Stimulated activated CD8-positive, alpha-beta memory T cell treated with anti-CD3 and anti-CD28 coated beads, Interleukin-15, amount 100 ng/mL, for 1 hour (primary cell): ENCODE measurements at places on chromosomes 12 and 14.
A peak's percentile ranks its signal among the peaks of the same experiment; 100 is the strongest.

- no peak for DNase-seq
Measured at GRCh38 chr12:93740751-93741150, 63.6 kb downstream of the CRADD start.

- DNase-seq = no peak
Measured at GRCh38 chr12:29843036-29843435, 59.3 kb upstream of the TMTC1 start.

GRCh38 chr12:111442301-111443045, 36.8 kb downstream of the SH2B3 start:
- DNase-seq = no peak

- no peak for DNase-seq
Measured at GRCh38 chr12:116455540-116456329, 103.4 kb upstream of the MAP1LC3B2 start.

- DNase-seq = no peak
Measured at GRCh38 chr12:1793426-1794210, 26.7 kb upstream of the LRTM2 start.

- peak; percentile 1 for DNase-seq
Measured at GRCh38 chr14:72104011-72104613, 171.9 kb downstream of the RGS6 start.

DNA sequence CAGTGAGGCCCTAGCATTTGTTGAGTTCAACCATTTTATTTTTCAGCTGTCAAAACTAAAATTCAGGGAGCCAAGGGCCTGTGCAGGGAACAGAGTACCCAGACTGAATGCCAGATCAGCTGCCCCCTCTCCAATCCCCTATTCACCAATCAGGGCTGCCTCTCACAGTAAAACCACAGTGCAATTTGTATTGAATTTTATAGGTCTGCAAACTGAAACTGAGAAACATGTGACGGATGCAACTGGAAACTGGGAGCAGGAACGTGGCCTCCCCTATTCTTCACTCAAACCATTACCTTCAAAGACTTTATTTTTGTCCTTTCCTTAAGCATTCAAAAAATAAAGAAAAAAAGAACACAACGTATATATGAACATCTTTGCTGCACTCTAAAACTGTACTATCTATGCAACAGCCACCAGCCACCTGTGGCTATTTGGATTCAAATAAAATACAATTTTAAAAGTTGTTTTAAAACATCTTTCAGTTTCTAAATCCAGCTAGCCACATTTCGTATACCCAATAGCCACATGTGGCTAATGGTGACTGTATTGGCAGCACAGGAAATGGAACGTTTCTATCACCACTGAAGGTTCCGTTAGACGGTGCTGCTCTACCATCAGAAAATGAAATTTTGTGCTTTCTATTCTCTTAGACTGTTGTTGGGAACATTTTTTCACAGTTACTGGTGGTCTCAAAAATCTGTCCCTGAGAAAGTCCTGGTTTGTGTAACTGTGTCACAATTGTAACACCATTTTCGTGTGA, 371.3 kb upstream of the FAR2 start:
- DNase-seq = no peak

DNA sequence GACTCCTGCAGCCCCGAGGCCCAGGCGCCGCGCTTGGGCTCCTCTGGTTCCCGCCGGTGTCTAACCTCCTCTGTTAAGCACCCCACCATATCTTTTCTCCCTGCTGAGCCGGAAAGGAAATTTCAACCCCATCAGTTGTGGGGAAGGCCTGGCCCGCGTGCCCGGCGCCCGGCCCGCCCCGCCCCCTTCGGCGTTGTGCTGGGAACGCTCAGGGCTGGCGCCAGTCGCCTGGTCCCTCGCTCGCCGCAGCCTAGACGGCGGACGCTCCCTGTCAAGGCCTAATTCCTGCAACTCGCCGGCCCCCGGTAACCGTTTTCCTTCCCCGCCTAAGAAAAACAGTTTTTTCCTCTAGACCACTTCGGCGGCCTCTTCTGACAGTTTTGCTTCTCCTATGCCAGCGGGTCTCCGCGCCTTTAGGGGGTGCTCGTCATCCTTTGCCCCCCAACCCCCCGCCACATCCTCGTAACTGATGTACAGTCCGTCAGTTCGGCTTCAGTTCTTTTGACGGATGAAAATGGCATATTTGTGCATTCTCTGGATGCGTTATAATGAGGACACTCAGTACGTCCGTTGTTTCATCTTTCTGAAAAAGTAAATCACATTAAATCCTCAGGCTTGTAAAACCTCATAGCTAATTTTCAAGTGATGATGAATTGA, 506 bp upstream of the NAP1L1 start:
- DNase-seq = peak; percentile 29

- no peak for DNase-seq
Measured at GRCh38 chr14:61602003-61602732, 93.1 kb upstream of the HIF1A start.

- no peak for DNase-seq
Measured at GRCh38 chr12:47413806-47414205, 292.0 kb downstream of the RPAP3 start.

DNA sequence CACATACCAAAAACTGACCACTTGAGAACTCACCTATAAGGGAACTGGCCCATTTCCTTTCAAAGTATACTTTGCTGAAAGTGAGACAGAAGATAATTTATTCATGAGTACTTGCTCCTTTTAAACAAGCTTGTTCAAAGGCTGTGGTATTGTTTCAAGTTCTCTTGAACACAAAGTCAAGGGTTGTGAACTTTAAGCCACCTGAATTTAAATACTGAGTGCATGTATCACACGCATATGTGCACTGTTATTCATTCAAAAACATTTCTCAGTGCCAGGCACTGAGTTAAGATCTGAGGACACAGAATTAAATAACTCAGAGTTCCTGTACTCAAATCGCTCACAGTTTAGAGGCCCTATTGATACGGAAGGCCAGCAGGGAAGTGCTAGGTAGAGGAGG, 19.1 kb upstream of the LDHB start:
- no peak for DNase-seq

- DNase-seq = no peak
Measured at GRCh38 chr12:52826611-52827498, 7.3 kb downstream of the KRT79 start.

- no peak for DNase-seq
Measured at GRCh38 chr12:103771466-103771865, 69.6 kb downstream of the NT5DC3 start.

- DNase-seq = no peak
Measured at GRCh38 chr12:104635607-104636343, 179.0 kb downstream of the CHST11 start.

- no peak for DNase-seq
Measured at GRCh38 chr12:15722951-15723350, 66.2 kb downstream of the EPS8 start.

- DNase-seq = no peak
Measured at GRCh38 chr12:20018406-20018805, 349.9 kb upstream of the PDE3A start.

GRCh38 chr12:71392521-71393145, 47.0 kb upstream of the LGR5 start:
- no peak for DNase-seq

GRCh38 chr12:46493150-46493833, 120.7 kb upstream of the SLC38A2 start:
- DNase-seq = no peak

DNA sequence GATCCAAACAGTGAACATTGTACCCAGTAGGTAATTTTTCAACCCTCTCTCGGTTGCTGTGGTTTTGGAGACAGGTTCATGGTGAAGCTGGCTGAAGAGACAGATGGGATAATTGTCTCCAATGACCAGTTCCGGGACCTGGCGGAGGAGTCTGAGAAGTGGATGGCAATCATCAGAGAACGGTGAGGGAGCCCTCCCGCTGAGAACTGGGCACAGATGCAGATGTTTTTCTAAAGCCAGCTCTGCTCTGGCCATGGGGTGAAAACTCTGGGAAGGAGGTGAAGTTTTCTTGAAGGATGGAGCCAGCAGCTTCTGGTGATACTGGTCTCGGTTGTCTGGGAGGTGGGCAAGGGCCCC, 6.2 kb downstream of the KHNYN start:
- DNase-seq = no peak

GRCh38 chr14:99206090-99206489, 65.9 kb downstream of the BCL11B start:
- DNase-seq = no peak

DNA sequence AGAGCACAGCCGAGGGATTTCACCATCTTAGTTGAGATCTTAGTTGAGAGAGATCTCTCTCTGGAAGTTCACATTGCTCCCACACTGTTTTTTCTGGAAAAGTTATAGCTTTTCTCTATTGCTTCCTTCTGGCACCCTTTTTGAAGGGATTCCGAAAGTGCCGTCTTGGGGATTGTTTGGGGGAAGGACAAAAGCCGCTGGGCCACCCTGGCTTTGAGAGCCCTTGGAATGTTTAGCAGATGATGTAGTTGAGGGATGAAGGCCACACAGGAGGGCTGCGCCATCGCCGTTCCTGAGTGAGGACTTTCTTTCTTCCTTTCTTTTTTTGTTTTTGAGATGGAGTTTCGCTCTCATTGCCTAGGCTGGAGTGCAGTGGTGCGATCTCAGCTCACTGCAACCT, 17.7 kb downstream of the PLEKHG3 start:
- no peak for DNase-seq

GRCh38 chr12:7583471-7583870, 79.9 kb upstream of the CD163 start:
- DNase-seq = no peak

GRCh38 chr14:101763941-101764709, 2.6 kb downstream of the PPP2R5C start:
- no peak for DNase-seq

DNA sequence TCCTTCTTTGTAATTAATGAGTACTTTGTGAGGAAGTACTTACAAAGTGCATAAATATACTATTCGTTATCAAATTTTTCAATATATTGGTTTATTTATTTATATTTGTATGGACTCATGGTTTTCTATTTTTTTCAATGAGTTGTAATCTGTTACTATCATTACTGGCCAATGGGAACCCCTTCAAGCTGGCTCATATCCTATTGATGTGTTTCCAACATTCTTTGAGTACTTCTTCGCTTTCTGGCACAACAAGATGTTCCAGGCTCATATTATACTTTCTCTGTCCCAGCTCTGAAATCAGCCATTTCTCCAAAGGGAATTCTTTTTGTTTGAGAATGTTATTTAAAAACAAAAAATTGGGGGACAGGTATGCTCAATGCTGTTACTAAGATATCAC, 17.5 kb downstream of the YBX3 start:
- DNase-seq = no peak

DNA sequence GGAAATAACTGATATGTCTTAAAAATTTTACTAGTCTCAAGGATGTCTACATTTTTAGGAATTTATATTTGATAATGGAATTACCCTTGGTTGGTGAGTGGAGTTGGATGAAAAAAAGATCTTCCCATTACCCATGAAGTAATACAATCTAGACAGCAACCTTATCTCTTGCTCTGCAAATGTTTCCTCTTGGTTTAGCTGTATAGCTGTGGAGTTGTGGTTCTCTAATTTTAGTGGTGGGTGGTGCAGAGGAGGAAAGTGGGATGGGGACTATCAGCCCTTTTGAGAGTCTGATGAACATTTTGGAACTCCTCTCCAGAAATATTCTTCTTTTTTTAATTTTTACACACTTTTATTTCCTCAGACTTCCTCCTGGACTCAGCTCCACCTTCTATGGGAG, 17.1 kb downstream of the SPX start:
- DNase-seq = no peak

DNA sequence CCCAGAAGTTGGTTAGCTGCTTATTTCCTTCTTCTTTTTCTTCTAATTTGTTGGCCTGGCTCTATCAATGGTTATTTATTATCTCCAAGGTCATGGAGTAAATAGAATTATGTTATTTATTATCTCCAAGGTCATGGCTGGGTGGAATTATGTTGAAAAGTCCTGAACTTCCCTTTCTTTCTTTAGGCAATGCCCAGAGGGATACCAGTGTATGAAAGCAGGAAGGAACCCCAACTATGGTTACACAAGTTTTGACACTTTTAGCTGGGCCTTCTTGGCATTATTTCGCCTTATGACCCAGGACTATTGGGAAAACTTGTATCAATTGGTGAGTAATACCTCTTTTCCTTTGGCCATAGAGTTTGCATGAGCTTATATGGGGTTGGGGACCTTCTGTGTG, 111.6 kb downstream of the SCN8A start:
- DNase-seq = no peak

DNA sequence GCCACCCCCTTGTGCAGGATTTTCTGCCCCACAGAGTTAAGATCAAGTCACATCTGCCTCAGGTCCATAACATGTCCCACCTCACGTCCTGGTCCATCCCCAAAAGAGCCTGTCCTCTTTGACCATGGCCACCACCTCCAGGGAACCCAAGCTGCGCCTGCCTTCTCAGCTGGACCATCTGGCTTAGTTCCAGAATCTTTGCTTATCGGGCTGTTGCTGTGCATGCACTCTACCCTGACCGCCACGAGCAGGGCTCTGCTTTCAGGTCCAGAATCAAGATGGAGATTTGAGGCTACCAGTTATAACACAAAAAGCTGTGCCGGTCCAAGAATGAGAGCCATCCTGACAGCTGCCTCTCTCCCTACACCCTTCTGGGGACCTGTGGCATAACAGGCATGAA, 326.7 kb downstream of the DPF3 start:
- no peak for DNase-seq

GRCh38 chr14:77040741-77041653, 12.5 kb upstream of the IRF2BPL start:
- DNase-seq = no peak

- peak; percentile 0 for DNase-seq
Measured at GRCh38 chr12:39372929-39373328, 70.0 kb downstream of the KIF21A start.
